Kidney (tissue), 22 donors: ENCODE measurements at places on chromosomes 7 and 10. TPM values are rescaled to one million over a fixed set of nuclear protein-coding genes. Genes with fewer than 3 reads are reported as not detected.

CAMK2B gene
- 1.1 TPM for total RNA-seq

PNLIPRP3 gene
- total RNA-seq, result not detected

PSMA2 gene
- total RNA-seq, result 60.5 TPM

ELMO1 gene
- 35.4 TPM for total RNA-seq

ADCYAP1R1 gene
- total RNA-seq, result not detected

DNMBP gene
- 23.7 TPM for total RNA-seq

CNNM1 gene
- total RNA-seq, result 0.85 TPM

TASOR2 gene
- total RNA-seq, result 58.8 TPM

CASD1 gene
- 22.8 TPM for total RNA-seq

ADAM12 gene
- 3.3 TPM for total RNA-seq

GRCh38 chr10:134247-135131 lies 766 bp upstream of the ZMYND11 start:
- no peaks in the 10 kb centered on the region for H3K36me3 ChIP-seq
- H3K27me3 ChIP-seq, result no peaks in the 10 kb centered on the region
- peaks cover 10% of the 10 kb centered on the region for H3K4me1 ChIP-seq
- peak; percentile 48 for DNase-seq

DNA sequence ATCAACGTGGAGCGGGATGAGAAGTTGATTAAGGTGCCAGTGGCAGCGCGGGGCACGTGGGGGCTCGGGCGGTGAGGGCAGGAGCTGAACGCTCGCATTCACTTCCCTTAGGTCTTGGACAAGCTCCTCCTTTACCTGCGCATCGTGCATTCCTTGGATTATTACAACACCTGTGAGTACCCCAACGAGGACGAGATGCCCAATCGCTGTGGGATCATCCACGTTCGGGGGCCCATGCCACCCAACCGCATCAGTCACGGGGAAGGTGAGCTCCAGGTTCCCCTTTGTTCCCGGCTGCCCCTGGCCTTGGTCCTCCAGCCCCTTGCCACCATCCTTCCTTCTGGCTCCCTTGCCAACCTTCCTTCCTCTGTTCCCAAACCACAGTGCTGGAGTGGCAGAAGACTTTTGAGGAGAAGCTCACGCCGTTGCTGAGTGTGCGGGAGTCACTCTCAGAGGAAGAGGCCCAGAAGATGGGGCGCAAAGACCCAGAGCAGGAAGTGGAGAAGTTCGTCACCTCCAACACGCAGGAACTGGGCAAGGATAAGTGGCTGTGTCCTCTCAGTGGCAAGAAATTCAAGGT lies 2.5 kb downstream of the UFSP1 start:
- no peaks in the 10 kb centered on the region for H3K27me3 ChIP-seq
- no peak overlapping the region for H3K4me3 ChIP-seq
- peaks cover 34% of the 10 kb centered on the region for H3K36me3 ChIP-seq
- no peak for DNase-seq
- H3K4me1 ChIP-seq, result no peaks in the 10 kb centered on the region

GRCh38 chr7:22486597-22486996 lies 13.4 kb downstream of the STEAP1B start:
- H3K4me3 ChIP-seq, result no peak overlapping the region
- peak; percentile 15 for DNase-seq
- H3K27me3 ChIP-seq, result no peaks in the 10 kb centered on the region
- no peaks in the 10 kb centered on the region for H3K4me1 ChIP-seq

GRCh38 chr7:10740805-10741204 lies 232.9 kb upstream of the PHF14 start:
- no peaks in the 10 kb centered on the region for H3K4me1 ChIP-seq
- no peaks in the 10 kb centered on the region for H3K27me3 ChIP-seq
- H3K4me3 ChIP-seq, result no peak overlapping the region
- no peak for DNase-seq

GRCh38 chr7:14800664-14801063 lies 101.9 kb downstream of the DGKB start:
- H3K36me3 ChIP-seq, result no peaks in the 10 kb centered on the region
- H3K4me3 ChIP-seq, result no peak overlapping the region
- H3K27me3 ChIP-seq, result no peaks in the 10 kb centered on the region
- no peaks in the 10 kb centered on the region for H3K4me1 ChIP-seq

DNA sequence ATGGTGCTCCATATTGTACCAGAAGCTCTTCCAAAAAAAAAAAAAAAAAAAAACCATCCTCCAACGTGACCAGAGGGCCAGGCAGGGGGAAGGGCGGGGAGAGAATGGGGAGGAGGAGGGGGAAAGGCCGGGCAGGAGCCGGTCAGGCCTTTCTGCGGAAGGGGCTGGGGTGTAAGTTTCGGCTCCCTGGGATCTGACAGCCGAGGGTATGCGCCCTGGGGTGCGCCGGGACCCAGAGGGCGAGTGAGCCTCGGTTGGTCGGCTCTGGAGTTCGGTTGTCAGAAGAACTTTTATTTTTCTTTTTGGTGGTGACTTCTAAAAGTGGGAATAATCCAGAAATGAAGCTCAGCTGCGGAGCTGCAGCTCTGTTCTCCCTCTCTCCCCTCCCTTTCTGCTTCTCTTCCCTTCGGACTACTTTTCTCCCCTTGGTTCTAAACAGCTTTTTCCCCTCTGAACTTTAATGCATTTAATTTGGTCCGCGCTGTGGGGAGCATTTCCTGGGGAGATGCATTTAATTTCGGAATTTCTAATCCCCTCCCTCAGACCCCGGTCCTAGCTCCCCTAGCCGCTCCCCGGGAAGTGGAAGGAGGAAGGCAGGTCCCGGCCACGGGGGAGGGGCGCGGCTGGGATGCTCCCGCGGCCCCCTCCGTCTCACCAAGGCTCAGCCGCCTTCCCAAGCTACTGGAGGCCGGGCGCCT lies 3.9 kb upstream of the PAX2 start:
- peaks cover 18% of the 10 kb centered on the region for H3K27me3 ChIP-seq
- peaks cover 2% of the 10 kb centered on the region for H3K4me1 ChIP-seq
- DNase-seq, result peak; percentile 77
- H3K4me3 ChIP-seq, result peak overlapping the region; percentile 79
- peak overlapping the region; percentile 59 for H3K27ac ChIP-seq

DNA sequence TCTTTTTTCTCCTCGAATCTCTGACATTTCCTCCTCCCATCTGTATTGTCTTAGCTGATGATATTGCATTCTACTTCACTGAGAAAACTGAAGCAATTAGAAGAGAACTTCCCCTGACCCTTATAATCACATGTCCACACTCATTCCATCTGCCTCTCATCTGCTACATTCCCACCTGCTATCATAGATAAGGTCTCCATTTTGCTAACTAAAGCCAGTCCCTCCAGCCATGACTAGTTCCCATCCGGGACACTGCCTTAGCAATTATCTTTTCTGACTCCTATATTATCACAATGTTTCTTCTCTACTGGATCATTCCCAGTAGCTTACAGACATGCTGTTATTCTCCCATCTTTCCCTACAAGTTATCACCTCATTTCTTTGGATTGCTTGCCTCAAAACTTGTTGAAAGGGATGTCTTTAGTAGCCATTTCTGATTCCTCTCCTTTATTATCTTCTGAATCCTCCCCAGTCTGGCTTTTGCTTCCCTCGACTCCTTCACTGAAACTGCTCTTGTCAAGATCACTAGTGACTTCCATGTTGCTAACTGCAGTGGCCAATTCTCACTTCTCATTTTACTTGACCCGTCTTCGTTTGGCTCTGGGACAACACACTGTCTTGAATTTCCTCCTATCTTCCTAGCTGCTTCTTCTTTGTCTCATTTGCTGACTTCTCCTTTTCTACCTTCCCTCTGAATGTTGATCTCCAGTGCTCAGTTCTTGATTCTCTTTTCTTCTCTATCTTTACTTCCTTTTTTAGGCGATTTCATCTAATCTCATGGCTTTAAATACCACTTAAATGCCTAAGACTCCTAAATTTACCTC lies 35.9 kb downstream of the FZD1 start:
- DNase-seq, result no peak
- no peak overlapping the region for H3K27ac ChIP-seq
- H3K4me1 ChIP-seq, result no peaks in the 10 kb centered on the region
- H3K4me3 ChIP-seq, result no peak overlapping the region
- H3K36me3 ChIP-seq, result no peaks in the 10 kb centered on the region

- H3K36me3 ChIP-seq, result no peaks in the 10 kb centered on the region
- H3K27ac ChIP-seq, result no peak overlapping the region
- H3K4me1 ChIP-seq, result no peaks in the 10 kb centered on the region
- H3K4me3 ChIP-seq, result no peak overlapping the region
- no peak for DNase-seq
- no peaks in the 10 kb centered on the region for H3K27me3 ChIP-seq
Observed at GRCh38 chr7:74283858-74284447, 5.3 kb upstream of the CLIP2 start.

DNA sequence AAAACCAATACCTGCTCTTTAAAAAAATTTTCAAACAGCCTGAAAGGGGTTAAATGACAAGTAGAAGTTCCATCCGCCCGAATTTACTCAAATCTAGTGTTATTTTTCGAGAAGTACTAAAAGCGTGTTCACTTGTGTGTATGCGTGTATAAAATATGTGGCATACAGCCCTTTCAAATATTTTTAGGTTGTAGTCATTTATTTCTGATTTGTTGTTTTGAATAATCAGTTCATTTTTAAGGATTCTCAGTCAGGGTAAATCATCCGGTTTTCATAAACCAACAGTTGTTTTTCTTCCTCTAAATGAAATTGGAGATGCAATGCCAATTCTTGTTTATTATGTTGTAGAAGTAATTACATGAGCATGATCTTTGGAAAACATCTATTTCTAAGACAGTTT lies 6.9 kb upstream of the SUN1 start:
- no peaks in the 10 kb centered on the region for H3K27me3 ChIP-seq
- no peak for DNase-seq
- H3K4me3 ChIP-seq, result no peak overlapping the region
- no peak overlapping the region for H3K27ac ChIP-seq
- H3K4me1 ChIP-seq, result peaks cover 36% of the 10 kb centered on the region

DNA sequence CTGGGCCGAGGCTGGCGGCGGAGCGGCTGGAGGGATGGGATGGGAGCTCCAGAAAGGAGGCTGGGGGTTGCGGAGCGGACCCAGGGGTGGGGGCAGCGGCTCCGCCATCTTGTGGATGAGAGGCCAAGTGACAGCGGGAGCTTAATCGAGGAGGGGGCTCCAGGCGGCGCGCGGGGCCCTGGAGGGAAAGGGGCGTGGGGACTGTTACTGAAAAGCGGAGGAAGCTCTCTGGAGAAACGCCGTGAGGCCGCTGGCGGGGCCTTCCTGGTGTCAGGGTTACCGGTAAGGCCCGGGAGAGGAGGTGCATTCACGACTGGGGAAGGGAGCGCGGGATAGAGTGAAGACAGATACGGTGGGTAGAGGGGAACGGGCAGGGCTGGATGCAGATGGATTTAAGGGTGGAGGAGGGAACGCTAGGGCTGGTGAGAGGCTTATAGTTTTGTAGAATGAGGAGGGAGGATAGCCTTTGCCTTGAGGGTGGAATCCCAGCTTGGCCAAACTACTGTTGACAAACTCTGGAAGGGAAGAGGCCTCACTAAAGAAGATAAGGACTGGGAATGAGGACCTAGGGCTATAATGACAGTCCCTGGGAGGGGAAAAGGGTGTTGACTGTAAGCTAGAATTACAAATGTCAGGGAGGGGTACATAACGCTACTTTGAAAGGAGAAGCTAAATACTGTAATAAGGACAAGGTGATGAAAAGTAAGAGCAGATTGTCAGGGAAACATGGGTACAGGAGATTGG lies 535 bp downstream of the BTRC start:
- peak overlapping the region; percentile 82 for H3K27ac ChIP-seq
- no peaks in the 10 kb centered on the region for H3K36me3 ChIP-seq
- no peaks in the 10 kb centered on the region for H3K27me3 ChIP-seq
- peak; percentile 86 for DNase-seq
- H3K4me1 ChIP-seq, result peaks cover 13% of the 10 kb centered on the region

DNA sequence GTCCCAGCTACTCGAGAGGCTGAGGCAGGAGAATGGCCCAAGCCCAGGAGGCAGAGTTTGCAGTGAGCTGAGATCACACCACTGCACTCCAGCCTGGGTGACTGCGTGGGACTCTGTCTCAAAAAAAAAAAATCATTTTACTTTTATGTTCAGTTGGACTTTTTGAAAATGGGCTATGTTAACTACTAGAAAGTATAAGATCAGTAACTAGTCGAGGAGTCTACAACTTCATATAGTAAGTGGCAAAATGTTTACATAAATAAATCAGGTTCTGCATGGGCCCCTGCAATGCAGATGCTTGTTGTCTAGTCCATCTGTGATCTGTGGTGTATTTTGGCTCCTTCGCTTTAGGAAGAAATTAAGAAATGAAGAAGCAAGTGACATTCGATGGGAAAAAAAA lies 12.3 kb upstream of the ADO start:
- no peak for DNase-seq
- H3K27ac ChIP-seq, result no peak overlapping the region
- no peaks in the 10 kb centered on the region for H3K4me1 ChIP-seq
- no peak overlapping the region for H3K4me3 ChIP-seq
- no peaks in the 10 kb centered on the region for H3K36me3 ChIP-seq
- no peaks in the 10 kb centered on the region for H3K27me3 ChIP-seq

GRCh38 chr10:27506280-27506679 lies 2.2 kb downstream of the RAB18 start:
- H3K4me1 ChIP-seq, result peaks cover 5% of the 10 kb centered on the region
- no peak overlapping the region for H3K4me3 ChIP-seq
- H3K27ac ChIP-seq, result no peak overlapping the region
- H3K36me3 ChIP-seq, result no peaks in the 10 kb centered on the region

GRCh38 chr10:33434933-33435332 lies 100.5 kb upstream of the NRP1 start:
- H3K36me3 ChIP-seq, result no peaks in the 10 kb centered on the region
- no peak overlapping the region for H3K27ac ChIP-seq
- no peaks in the 10 kb centered on the region for H3K4me1 ChIP-seq
- DNase-seq, result no peak
- no peak overlapping the region for H3K4me3 ChIP-seq

DNA sequence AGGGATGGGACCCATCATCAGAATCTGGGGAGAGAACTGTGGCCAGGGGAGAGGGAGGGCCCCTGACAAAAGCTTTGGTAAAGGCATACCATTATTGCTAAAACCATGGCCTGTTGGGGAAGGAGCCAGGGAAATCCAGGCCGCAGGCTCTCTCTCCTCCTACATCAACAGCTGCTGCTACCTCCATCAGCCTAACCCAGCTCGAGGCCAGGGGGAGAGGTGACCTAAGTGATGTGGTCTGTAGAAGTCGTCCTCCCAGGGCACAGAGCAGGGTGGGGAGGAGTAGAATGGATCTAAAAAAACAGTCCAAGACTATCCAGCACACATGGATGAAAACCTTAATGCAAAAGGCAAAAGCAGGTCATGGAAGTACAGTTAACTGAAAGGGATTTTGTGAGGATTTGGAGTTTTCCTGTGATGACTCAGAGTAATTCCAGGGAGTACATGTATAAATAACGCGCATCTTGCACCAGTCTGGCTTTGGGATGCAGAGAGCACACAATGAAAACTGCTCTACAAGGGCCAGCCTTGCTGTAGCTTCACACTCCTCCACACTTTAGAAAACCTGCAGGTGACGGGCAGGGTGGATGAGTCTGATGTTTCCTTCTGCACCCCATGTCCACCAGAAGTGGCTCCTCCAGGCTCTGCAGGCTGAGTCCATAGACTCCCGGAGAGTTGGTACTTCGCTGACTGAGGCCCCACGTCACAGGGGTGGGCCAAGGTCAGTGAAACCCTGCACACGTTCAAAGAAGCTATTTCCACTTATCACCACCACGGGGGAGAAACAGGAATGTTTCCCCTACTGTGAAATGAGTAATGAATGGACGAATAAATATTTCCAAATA lies 38.5 kb upstream of the MSMB start:
- H3K36me3 ChIP-seq, result no peaks in the 10 kb centered on the region
- no peak overlapping the region for H3K27ac ChIP-seq
- no peaks in the 10 kb centered on the region for H3K27me3 ChIP-seq
- no peak for DNase-seq
- no peaks in the 10 kb centered on the region for H3K4me1 ChIP-seq
- H3K4me3 ChIP-seq, result no peak overlapping the region

GRCh38 chr10:92327445-92328433 lies 36.8 kb downstream of the MARCHF5 start:
- DNase-seq, result no peak
- no peaks in the 10 kb centered on the region for H3K4me1 ChIP-seq
- H3K27ac ChIP-seq, result no peak overlapping the region
- H3K4me3 ChIP-seq, result no peak overlapping the region
- H3K27me3 ChIP-seq, result no peaks in the 10 kb centered on the region
